ENCODE measurements at places on chromosomes 6 and 20.

DNA sequence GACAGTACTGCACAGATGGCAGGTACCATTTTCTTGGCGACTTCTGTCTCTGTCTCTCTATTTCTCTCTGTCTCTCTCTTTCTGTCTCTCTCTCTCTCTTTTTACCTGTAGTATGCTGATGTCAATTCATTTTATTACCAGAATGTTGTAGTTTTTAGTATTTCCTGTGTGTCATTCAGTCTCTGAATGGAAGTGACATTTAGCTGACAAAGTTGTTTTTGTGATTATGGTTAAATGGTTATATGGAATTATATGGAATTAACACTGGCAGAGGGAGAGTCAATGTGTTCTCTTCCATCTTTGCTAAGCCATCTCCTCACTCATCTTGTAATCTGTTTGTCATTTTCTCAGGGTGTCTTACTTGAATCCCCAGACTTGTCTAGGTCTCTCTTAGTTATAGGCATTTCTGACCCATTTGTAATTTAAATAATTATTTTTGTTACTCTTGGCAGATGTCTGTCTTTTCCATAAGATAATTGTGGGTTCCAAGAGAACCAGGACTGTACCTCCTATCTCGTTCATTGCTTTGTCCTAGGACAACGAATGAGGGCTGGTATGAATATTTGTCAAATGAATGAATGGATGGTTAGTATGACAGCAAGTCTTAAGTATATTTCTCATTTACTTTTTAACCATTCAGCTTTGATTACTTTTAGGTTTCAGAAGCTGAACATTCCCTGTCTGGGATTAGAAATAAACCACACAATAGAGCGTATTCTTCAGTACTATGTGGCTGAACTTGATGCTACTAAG lies 64.4 kb downstream of the DNAH8 start:
- DNase-seq: no peak

DNA sequence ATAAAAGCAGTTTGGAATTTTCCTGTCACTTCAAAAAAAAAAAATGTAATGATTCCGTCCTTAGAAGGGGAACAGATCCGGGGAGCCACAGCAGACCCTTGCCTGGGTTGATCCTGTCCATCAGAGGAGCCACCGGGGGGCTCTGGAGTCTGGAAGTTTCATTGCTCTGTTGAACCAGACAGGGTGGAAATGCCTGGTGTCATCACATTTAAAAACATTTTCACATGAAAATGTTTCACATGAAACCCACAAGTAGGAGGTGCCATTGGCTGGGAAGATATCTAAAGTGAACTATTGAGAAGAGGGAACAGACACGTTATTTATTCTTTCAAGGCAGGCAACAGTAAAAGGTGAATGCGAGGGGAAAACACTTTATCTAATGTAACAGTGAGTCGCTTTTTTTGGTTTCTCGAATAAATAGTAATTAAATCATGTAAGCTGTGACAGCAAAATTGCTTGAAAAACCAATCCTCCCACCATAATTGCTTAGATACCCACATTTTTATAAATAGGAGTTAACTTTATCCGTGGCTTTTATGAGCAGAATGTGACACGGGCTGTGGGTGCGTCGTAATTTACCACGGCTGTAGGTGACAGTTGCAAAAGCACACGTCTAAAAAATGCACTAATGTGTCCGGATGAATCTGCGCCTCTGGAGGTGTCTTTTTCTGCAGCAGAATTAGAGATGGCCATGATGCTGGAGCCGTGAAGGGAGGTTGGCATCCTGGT lies 323.4 kb downstream of the TAF4 start:
- DNase-seq: no peak

GRCh38 chr6:68728159-68728979 lies 93.3 kb downstream of the ADGRB3 start:
- no peak for DNase-seq

- no peak for DNase-seq
Measured at GRCh38 chr6:129730477-129731165, 20.6 kb upstream of the ARHGAP18 start.

GRCh38 chr6:113481910-113482309 lies 375.2 kb upstream of the MARCKS start:
- no peak for DNase-seq

GRCh38 chr20:8246153-8246552 lies 114.1 kb downstream of the PLCB1 start:
- DNase-seq: no peak

DNA sequence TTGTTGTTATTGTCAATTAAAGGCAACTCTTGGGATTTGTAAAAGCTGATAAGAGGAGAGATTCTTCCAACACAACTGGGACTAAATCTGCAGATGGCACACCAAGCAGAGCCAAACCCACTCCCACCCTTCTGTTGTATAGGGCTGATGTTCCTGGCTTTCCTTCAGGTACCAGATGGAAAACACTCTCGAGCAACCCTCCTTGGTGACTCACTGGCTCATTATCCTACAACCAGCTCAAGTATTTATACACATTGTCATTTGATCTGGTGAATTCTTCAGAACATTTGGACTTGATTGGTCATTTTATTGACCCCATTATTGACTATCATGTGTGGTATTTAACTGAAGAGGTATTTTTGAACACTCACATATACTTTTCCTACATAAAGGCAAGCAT lies 190.3 kb upstream of the PCSK2 start:
- no peak for DNase-seq

- DNase-seq: no peak
Measured at GRCh38 chr6:130293800-130294199, 71.0 kb upstream of the SAMD3 start.
